Mammary microvascular endothelial cell (primary cell): ENCODE measurements at places on chromosomes 5 and 9. TPM values are rescaled to one million over a fixed set of nuclear protein-coding genes. Genes with fewer than 3 reads are reported as not detected.

Gene PCDHB2
- 0.40 and 1.7 TPM in 2 replicates for total RNA-seq

Gene TLE4
- total RNA-seq, result 26.1 and 30.9 TPM in 2 replicates

Gene ATOX1
- total RNA-seq, result 169 and 216 TPM in 2 replicates

Gene FAM120A
- total RNA-seq, result 96.5 and 97.9 TPM in 2 replicates

Gene KCTD16
- total RNA-seq, result 0.05 and 0.07 TPM in 2 replicates
